ENCODE measurements at places on chromosomes 11 and 22.
A peak's percentile ranks its signal among the peaks of the same experiment; 100 is the strongest.

DNA sequence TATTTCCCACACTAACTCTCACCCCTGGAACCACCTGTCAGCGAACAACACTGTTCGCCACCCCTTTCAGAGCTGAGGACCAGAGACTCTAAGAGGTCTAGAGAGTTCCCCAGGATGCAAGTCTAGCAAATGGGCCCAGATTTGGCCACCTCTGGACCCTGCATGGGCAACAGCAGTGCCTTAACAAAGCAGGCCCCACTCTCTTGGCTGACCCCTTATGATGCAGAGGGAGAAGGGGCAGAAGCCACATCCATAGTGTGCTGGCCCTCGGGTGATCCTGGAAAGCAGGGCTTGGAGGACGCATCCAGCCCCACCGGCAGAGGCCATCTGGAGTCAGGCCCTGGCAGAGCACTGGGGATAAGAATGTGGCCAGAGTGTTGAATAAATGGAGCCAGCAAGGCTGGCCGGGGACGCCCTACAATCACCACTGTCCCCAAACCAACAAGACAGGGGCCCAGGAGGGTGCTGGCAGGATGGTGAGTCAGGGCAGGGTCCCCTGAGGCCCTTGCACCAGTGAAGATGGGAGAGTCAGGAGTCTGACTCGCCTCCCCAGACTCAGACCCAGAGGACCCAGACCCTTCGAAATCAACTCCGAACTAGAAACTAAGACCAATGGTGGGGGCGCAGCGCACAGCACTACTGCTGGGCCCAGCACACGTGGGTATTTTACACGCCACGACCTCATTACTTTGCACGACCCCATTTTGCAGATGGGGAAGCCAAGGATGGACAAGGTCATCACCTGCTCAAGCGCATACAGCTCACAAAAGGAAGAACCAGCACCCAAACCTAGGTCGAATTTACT lies 6.5 kb downstream of the CSNK1E start:
- DNase-seq = no peak

- no peak for DNase-seq
These were observed 6.9 kb upstream of the NAA40 start for GRCh38 chr11:63931876-63932275.

GRCh38 chr22:37053310-37054055 lies 1.9 kb downstream of the KCTD17 start:
- DNase-seq = no peak

DNA sequence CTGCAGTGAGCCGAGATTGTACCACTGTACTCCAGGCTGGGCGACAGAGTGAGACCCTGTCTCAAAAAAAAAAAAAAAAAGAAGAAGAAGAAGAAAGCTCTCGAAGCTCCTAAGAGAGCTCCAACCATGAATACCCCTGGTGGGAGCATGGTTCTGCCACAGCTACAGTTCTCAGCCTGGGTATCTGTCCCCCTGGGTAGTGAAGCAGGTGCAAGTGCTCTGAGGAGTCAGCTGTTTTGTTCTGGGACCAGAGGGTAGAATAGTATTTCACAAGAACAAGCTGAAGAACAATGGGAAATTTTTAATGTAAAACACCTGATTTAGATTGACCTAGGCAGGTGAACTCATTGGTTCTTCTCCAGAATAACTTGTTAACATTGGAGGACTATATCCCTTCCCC lies 4.3 kb upstream of the HYOU1 start:
- no peak for DNase-seq

DNA sequence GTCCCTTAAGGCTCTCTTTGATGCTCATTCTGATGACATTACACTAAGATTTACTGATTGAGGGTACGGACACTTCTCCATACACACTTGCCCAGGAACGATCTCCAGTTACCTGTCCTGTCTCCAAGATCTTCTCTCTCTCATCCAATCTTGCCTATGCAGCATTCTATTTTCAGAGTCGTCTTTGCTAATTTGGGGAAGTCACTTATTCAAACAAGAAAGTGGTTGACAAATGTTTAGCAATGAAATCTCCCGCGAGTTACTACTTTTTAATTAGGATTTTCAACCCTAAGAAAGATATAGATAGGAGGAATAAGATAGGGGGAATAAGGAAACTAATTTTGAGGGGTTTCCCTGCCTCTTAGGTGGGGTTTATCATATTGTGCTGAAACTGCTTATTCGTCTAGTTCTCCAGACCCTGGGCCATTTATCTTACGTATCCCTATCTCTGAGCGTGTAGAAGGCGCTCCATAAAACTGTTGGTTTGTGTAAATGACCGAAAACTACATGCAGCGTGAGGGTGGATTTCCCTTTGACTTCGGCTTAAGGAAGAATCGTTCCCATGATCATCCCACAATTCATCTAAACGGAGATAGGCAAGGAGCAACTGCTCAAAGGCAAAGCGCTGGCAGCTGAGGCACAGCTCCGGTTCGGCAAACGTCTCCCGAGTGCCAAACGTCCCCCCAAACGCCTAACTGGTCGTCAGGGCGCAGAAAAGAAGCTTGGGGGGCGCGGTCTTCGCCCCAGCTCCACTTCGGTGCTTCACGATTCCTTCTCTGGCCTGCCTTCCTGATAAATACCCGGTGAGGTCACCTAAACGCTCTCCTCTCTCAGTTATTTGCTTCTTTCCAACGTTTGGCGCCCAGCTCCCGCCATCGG lies 804 bp downstream of the APIP start:
- no peak for DNase-seq

DNA sequence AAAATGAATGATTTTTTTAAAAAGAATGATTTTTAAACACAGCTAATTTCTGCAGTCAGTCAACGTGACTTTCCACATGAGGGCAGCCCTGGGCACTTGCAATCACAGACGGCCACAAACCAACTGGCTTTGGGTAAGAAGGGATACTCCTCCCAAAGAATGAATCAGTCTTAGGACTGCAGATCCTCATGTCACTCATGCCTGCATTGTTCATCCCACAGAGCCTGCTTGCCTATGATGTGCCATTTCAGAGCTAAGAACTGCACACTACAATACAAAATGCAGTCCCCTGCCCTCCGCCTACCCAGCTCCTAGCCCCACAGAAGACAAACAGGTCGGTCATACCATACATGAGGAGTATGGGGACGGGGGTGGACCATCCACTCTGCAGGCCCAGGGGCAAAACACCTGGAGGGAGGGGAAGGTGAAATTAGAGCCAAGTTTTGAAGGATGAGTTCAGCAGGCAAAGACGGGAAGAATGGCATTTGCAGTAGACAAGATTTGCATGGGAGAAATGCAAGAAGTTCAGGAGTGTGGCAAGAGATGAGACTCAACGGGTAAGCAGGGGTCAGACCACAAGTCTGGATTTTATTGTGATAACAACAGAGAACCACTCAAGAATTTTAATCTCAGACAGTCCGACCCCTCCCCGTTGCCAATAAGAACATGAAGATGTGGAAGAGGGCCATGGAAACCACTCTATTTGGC lies 24.7 kb downstream of the PACSIN2 start:
- DNase-seq = no peak

GRCh38 chr11:94781837-94782236 lies 13.7 kb downstream of the AMOTL1 start:
- no peak for DNase-seq

DNA sequence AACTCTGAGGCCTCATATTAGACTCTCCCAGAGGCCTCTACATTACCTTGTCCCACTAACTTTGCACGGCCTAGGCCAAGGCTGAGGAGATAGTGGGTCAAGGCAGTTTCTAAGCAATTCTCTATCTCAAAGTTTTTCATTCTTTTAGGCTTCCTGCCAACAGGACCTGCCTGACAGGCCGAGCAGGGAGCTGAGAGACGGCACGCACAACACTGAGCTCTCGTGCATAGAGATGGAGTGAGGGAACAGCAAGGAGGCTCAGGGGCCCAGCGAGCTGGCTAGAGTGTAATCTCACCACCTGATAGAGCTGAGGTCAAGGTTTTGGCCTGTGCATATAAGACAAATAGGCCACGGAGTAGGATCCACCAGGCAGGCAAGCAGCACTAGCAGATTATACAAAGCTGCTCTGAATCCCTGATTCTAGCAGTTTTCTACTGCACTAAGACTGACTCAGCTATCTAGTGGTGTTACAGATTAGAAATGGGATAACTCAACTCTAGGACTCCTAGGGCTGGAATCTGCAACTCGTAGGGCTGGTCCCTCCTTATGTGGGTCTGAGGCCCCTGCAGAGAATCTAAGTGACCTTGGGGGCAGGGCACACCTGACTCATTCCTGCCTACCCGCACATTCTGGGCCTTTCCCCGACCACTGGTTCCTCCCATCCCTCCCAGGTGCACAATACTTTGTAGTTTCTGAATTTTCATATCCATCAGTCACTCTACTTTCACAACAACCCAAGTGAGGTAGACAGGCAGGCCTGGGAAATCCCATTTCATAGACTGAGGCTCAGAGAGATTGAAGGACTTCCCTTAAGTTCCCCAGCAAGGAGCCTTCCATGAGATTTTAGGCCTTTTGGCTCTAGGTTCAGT lies 1.7 kb downstream of the CYB5R2 start:
- no peak for DNase-seq

- DNase-seq = no peak
These were observed 449 bp upstream of the TOM1 start for GRCh38 chr22:35299217-35299672.

- DNase-seq = no peak
These were observed 124.4 kb downstream of the TEAD1 start for GRCh38 chr11:12798609-12799011.

GRCh38 chr11:92449222-92449621 lies 224.6 kb downstream of the FAT3 start:
- no peak for DNase-seq

DNA sequence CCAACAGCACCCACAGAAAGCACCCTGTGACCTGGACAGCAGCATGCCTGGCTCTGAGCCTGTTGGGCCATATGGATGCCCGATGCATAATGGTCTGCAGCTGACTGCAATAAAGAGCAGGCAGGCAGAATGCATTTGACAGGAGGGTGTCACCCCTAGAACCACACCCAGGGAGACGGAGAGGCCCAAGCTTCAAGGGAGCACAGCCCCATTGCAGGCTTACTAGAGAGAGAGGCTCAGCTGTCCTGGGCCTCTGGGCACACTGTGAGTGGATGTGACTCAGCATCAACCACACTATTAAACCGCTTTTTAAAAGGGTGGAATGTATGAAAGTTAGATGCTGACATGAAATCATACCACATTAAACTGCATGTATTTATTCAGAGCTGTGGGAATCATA lies 365.3 kb downstream of the CTTN start:
- DNase-seq = no peak

DNA sequence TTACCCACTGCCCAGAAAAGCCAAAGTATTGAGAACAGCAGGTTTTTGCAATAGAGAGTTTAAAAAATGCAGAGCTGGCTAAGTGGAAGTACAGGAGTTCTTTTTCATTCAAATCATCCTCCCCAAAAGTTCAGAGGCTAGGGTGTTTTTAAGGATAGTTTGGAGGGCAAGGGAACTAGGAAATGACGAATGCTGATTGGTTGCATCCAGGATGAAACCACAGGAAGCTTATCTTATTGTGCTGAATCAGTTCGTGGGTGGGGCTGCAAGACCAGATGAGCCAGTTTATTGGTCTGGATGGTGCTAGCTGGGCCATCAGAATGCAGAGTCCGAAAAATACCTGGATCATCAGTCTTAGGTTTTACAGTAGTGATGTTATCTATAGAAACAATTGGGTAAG lies 1427.1 kb downstream of the LRRC4C start:
- DNase-seq = peak; percentile 68

DNA sequence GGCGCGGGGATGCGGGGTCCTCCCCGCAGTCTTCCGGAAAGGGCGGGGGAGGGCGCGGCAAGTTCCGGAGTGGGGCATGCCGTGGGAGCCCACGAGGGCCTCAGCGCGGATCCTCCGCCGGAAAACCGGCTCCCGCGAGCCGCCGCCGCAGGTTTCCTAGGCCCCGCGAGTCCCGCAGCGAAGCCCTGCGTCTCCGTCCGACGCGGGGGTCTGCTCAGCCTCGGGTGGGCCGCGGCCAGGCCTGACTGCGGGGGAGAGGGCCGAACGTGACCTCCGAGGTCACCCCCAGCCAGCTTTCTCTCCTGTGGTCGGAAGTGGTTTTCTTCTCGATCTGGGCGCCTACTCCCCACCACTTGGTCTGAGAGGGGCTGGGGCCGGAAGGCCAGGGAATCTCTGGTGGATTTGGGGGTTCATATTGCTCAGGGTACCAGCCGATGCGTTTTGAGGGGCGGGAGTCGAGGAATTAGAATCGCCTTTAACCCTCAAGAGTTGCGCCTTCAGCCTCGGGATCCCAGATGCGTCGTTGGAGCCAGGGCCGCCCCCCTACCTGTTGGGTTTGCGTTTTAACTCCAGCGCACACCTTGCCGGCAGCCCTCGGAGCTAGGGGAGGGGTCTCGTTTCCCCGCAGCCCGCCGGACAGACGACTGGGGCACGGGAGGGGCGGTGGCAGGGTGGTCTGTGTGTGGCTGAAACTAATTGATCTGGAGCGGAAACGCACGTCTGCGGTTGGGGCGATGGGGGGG lies 3.6 kb upstream of the CCND1 start:
- DNase-seq = no peak

GRCh38 chr22:41939981-41940831 lies 6.7 kb downstream of the CENPM start:
- DNase-seq = no peak

DNA sequence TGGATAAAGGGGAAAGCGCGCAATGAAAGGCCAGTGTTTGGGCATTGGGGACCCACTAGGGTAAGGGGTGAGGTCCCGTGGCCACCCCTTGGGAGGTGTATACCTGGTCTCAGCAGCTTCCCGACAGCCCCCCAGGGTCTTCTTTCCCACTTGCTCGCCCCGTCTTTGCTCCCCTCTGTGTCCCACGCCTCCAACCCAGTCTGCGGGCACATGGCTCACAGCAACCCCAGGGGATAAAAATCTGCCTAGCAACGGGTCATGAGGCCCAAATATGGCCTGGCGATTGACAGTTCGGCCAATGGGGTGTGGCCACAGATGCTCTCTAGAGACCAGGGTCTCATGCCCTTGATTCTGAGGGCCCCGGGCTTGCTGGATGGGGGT lies 41.6 kb downstream of the AHNAK start:
- no peak for DNase-seq

DNA sequence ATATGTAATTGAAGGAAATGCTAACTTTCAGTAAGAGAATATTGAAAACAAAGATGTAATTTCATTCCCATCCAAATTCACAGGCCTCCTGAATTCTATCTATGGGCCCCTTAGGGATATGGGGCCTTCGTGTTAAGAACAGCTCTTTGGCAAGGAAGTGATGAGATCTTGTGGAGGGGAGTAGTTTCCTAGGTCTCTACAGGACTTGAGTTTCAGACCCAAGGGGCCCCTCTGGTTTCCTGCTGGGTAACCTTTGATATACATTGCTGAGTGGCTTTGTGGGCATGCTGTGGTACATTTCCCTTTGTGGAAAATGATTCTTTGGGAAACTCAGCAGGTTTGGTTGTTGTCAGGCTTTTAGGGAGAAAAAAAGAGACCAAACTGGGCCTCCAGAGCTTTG lies 6.2 kb downstream of the STIM1 start:
- no peak for DNase-seq

DNA sequence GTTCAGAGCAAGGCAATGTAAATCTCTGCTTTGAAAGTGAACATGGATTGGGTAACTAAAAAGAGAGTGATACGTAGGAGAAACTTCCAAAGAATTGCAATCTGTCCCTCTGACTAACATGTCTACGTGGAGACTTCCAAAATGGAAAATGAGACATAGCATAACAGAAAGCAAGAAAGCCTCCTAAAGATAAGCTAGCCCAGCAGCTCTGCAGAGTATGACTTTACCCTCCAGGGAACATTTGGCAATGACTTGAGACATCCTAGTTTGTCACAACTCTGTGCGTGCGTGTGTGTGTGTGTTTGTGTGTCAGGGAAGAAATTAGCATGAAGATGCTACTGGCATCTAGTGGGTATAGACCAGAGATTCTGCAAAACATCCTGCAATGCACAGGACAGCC lies 817.4 kb downstream of the NTM start:
- DNase-seq = no peak

GRCh38 chr11:44359162-44359561 lies 49.2 kb upstream of the ALX4 start:
- DNase-seq = no peak

Measured in iPS DF 19.7 (cell line).